ENCODE measurements at places on chromosomes 3 and 15. TPM values are rescaled to one million over a fixed set of nuclear protein-coding genes. Genes with fewer than 3 reads are reported as not detected.

- no peak for DNase-seq
These were observed 2.2 kb upstream of the ULK3 start for GRCh38 chr15:74845208-74845568.

DNA sequence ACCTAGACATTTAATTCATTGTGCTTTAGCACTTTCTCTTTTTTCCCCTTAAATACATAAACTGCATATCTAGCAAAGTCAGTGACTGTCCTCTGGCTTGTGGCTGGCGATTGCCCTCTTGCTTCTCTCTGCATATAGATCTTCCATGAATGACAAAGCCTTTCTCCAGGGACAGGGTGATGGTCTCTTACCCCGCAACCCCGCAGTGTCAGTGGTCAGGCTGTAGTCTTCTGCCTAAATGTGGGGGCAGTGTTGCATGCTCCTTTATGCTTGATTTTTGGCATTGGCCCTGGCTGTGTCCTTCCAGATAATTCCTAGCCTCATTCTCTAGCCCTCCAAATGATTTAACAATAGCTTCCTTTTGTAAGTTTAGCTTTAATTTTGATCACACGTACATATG lies 407.8 kb downstream of the GABRB3 start:
- no peak for DNase-seq

RAB6B gene
- 64.8 TPM for total RNA-seq

GRCh38 chr3:70096376-70097066 lies 97.0 kb downstream of the SAMMSON start:
- no peak for DNase-seq

DNA sequence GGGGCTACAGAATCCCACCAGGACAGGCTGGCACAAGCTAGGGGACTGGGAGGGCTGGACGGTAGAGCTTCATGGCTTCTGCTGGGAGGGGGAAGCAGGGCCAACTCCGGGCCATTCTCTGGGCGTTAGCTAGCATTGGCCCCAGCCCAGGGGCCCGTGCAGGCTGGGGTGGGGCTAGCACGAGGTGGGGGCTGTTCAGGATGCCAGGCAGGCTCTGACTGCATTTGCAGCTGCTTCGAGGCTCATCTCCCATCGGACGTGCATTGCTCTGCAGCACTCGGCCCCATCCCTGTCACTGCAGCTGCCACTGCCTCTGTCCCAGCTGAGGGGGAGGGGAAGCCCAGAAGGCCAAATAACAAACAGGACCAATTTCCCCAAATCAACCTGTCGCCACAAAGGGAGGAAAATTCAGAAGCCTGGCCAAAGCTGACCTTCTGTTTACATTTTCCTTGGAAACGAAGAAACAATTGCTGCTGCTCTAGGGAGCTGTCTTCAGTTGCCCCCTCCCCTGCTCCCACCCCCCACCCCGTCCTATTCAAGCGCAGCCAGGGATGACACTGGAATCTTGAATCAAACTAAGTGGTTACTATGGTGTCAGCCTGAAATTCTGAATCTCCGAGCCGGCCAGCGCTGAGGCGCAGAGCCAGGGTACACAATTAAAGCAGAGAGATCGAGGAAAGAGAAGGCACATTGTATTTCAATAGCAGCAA lies 138.8 kb upstream of the PRR20G start:
- DNase-seq: peak; percentile 76

- no peak for DNase-seq
These were observed 114.3 kb upstream of the ARHGEF3 start for GRCh38 chr3:56915966-56916586.

All from mesenteric fat pad (tissue), 1 donor.